ACHN (cell line): ENCODE measurements at places on chromosomes 3 and 15.

DNA sequence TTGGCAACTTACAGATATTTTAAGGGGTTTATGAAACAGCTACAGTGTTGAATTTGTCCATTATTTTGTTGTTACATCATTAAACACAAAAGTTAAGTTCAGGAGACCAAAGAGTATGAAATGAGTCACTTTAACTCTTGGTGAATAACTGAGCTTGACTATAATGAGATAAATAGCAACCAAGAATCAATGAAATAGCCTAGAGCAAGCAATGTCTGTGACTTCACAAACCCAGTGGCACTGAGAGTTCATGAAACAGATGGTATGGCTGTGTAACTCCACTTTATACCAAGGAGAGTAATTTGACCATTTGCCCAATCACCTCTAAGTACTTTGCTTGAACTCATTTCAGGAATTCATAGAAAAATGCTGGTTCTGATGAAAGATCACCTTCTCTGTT lies 169.6 kb upstream of the GADL1 start:
- no peak for DNase-seq

DNA sequence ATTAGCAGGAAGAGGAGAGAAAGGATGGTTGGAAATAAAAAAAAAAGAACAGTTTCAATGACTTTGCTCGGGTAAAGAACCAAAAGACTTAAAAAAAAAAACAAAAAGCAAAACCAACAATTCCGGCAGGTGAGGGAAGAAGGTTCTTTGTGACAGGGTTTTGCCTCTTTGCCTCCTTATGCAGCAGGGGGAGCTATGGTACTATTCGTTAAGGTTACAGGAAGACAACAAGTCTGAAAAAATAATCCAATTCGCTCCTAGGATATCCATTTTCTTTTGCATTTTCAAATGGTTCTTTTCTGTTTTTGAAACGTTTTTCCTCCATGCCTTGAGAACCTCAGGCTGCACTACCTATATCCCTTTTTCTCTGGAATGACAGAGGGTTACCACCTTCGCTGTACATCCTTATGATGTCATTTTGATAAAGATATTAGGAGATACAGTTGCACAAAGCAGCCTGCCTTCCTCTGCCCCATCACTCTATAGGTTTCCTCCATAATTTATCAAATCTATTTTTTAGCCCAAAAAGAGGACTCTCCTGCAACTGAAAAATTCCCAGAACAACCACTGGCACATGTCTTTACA lies 55.0 kb downstream of the CFAP20DC start:
- peak; percentile 76 for DNase-seq

DNA sequence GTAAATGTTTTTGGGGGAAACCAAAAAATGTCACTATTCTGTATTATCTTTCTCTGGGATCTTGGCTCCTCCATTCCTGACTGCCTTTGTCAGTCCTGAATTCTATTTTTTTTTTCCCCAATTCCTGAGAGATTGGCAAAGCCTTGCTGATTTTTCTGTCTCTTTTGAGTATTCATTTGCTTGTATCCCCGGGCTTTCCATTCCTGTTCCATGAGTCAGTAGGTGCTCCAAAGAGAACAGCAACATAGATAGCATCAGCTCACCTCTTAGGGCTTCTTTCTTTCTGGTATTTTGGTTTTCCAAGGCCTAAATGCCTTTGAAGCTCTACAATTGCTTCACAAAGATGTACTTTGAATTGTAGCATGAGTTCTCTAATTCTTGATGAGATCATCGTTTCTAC lies 271.7 kb upstream of the LRRC3B start:
- no peak for DNase-seq

GRCh38 chr3:46337911-46338310 lies 16.0 kb upstream of the CCR2 start:
- no peak for DNase-seq

DNA sequence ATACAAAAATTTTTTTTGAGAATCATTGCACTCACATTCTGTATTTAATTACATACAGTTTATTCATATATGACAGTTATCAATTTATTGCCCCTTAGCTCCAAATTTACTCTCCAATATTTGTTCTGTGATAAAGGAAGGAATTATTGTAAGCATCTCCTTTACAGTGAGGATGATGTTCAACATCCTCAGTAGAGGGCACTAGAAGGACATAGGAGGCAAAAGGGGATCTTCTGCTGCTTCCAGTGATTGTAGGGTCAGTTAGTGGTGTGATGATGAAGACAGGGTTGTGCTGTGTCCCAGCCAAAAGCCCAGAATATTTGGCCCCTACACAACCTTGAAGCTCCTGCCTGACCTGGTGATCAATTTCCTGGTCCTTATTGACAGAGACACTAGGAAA lies 89.9 kb upstream of the DCBLD2 start:
- DNase-seq: peak; percentile 10

- DNase-seq: no peak
These were observed 22.3 kb downstream of the MLH1 start for GRCh38 chr3:37015642-37016041.

GRCh38 chr3:43394041-43394554 lies 107.8 kb downstream of the SNRK start:
- DNase-seq: no peak

DNA sequence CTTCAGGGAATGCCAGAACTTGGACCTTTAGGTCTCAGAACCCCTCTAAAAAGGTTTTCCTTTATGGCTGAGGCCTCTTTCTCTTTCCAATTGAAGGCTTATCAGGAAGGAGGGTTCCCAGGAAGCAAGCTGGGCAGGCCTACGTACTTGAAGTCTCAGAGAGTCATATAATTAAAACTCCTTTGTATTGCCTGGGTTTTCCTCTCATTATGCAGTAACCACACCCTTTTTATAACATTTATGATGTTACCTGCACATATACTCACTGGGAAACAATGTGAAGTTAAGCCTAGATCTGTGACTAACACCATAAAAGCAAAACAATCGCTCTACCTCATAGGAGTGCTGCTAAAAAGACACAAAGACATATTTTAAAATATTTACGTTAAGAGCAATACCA lies 27.3 kb downstream of the SERP1 start:
- no peak for DNase-seq

GRCh38 chr3:109117939-109118338 lies at the start of gene MORC1:
TSS of gene MORC1 (minus strand) at chr3:109118134. CDS start at chr3:109118059, 75 bp downstream.
- DNase-seq: no peak

DNA sequence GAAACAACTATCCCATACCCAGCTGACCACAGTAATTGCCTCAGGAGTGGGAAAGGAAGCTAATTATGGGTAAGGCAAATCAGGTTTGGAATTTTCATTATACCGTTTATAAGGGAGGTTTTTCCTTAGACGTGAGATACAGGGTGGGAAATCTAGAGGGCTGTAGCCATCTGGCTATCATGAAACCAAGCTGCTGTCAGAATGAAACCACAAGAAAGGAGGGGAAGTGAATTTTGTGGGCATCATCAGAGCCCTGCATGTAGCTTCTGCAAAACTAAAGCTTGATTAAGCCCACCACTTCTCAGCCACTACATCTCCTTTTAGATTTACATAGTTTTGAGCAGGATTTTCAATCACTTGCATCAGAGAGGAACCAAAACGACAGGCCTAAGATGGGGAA lies 893.5 kb downstream of the TUSC7 start:
- DNase-seq: no peak

GRCh38 chr3:9214185-9214584 lies 35.3 kb downstream of the SRGAP3 start:
- DNase-seq: no peak

DNA sequence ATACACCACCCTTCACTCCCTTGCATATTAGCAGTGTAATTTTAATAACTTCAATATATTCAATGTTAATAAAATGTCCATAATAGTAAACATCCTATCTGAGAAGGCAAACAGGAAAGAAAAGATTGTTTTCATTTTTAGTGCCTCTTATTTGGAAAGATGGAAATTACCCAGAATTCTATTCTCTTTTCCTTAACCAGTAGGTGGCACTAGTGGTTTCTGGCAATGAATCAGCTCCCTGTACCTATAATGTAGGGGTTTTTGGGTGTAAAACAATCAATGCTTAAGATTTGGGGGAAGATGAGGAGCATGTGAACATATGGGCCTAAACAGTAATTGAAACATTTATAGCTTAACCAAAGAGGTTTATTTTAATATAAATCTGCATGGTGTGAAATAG lies 5.7 kb upstream of the SEMA6D start:
- peak; percentile 32 for DNase-seq

- DNase-seq: peak; percentile 7
These were observed 1.1 kb downstream of the MITF start for GRCh38 chr3:69740103-69741021.

- DNase-seq: peak; percentile 84
These were observed at the start of gene MFSD1 for GRCh38 chr3:158801696-158802408. TSS of gene MFSD1 (plus strand) at chr3:158802054. CDS start at chr3:158802153, 99 bp downstream.

- peak; percentile 33 for DNase-seq
These were observed 41.9 kb upstream of the SLC6A1 start for GRCh38 chr3:10950476-10951294.

DNA sequence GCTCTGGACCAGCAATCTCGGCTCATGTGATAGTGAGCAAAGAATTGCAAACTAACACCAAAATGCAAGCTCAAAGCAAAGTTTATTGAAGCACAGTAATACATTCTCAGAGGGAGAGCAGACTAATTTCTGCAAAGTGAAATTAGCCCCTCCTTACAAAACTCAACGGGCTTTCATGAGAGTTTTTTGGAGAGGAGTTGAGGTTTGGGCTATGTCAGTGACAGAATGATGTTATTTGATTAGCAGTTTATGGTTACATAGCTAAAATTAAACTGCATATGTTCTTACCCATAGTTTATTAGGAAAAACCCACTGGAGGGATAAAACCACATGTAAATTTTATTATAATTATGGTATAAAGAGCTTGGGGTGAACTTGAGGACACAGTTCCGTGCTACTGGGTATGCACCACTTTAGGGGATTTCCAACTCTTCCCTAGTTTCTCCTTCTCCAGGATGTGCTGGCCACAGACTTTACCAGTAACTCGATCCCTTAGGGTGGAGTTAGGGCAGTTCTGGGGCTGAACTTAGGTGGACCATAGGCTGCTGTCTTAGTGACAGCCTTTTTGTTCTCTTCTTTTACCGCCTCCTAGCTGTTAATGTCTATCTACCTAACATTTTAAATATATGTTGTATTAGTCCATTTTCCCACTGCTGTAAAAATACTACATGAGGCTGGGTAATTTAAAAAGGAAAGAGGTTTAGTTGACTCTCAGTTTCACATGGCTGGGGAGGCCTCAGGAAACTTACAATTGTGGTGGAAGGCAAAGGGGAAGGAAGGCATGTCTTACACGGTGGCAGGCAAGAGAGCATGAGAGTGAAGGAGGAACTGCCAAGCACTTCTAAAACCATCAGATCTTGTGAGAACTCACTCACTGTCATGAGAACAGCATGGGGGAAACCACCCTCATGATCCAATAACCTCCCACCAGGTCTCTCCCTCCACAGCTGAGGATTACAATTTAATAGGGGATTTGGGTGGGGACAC lies 8.9 kb upstream of the AADACL2 start:
- no peak for DNase-seq

- no peak for DNase-seq
These were observed 1.3 kb downstream of the CCDC80 start for GRCh38 chr3:112639455-112640225.

DNA sequence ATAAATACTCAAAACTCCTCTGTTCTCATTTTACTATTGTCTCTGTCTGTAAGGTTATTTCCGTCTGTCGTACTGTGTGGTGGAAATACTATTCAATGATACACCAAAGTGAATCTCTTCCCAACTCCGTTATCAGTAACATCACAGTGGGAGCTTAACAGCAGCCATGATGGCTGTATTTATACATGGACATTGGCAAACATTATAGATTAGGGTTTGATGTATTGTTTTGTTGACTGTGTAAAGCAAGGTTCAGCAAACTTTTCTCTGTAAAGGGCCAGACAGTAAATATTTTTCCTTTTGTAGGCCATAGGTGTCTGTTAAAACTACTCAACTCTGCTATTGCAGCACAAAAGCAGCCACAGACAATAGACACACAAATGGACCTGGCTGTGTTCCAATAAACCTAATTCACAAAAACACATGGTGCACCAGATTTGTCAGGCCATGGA lies 23.2 kb downstream of the LIPC start:
- no peak for DNase-seq

DNA sequence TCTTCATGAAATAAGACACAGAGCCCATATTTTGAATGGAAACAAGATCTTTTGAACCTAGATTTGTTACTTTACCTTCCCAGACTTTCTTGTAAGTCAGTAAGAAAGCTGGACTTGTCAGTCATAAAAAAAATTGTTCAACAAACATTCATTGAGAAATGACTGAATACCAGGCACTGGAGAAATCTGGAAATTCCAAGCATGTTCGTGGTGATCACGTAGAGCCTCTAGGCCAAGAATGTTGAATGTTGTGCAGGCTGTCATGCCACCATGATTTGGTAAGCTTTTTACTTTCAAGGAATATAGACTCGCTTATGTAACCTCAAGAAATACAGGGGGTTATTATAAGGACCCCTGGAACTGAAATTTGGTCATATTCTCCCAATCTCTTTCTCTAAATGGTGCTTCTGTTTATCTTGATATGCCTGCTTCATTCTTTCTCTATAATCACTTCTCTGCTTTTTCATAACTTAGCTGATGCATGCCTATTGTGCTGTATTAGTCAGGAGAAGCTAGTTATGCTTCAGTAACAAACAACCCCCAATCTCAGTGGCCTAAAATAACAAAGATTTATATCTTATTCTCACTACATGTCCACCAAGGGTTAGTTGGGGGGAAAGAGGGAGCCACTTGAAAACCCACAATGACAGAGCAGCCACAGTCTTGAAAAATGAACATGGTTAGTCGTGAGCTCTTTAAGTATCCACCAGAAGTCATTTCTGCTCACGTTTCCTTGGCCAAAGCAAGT lies 3.4 kb upstream of the TPM1 start:
- peak; percentile 25 for DNase-seq

- no peak for DNase-seq
These were observed 158.4 kb downstream of the TIGIT start for GRCh38 chr3:114452256-114452655.

GRCh38 chr15:36905908-36906307 lies 194.4 kb downstream of the MEIS2 start:
- DNase-seq: no peak

- no peak for DNase-seq
These were observed 53.4 kb downstream of the CHDH start for GRCh38 chr3:53792866-53793265.

DNA sequence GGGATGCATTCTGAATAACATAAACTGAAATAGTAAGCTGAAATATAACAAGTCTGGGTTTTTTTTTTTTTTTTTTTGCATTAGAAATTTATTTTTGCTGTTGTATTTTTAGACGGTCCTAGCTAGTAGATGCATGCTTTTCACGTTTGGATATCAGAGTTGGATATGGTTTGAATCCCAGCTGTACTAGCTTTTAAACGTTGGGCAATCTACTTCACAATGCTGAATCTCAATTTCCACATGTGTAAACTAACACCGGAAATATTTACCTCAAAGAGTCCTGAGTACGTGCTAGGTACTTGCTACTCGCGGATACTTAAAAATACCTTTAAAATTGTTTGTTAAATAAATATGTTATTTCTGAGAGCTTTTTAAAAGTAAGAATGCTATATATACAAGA lies 139.8 kb downstream of the BBX start:
- DNase-seq: no peak

- no peak for DNase-seq
These were observed 300.0 kb downstream of the PTPRG start for GRCh38 chr3:61861410-61861809.

GRCh38 chr3:72077473-72078259 lies 292.7 kb upstream of the PROK2 start:
- no peak for DNase-seq
